HFFc6 (cell line): ENCODE measurements at places on chromosomes 7 and 10.

- DNase-seq: peak; percentile 12
Measured at GRCh38 chr7:2403718-2404648, 572 bp downstream of the CHST12 start.

DNA sequence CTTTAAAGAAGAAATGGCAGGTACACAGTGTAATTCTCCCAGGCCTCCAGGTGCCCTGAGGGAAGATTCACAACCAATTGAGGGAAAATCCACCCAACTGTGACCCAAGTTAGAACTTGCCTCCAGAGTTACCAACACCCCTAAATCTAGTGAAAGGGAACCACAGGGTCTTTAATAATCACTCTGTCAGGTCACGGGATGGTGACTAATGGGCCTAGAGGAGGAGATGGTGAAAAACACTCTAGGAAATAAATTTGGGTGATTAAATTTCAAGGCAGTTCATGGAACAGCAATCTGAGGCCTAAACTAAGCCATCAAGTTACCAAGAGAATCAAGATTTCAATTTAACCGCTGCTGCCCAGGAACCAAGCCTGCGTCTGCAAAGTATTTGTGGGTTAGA lies 26.7 kb upstream of the SLF2 start:
- DNase-seq: no peak

- peak; percentile 76 for DNase-seq
Measured at GRCh38 chr10:76576276-76576962, 1061.2 kb downstream of the KCNMA1 start.

GRCh38 chr7:114084472-114085312 lies 165.9 kb upstream of the PPP1R3A start:
- DNase-seq: no peak

DNA sequence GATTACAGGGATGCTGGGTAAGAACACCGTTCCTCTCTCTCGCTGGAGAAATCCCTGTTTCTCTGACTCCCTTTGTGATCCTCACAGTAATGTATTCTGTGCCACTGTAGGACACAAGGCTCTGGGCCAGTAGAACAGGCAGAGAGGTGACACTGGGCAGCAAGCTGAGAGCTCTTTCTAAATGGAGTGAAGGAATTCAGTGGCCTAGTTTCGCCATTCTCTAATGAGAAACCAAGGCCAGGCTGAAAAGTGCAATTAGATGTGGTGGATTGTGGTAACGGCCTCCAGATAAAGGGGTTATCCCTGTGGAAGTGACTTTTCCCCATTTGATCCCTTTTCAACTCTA lies 12.8 kb downstream of the KCTD7 start:
- DNase-seq: no peak

DNA sequence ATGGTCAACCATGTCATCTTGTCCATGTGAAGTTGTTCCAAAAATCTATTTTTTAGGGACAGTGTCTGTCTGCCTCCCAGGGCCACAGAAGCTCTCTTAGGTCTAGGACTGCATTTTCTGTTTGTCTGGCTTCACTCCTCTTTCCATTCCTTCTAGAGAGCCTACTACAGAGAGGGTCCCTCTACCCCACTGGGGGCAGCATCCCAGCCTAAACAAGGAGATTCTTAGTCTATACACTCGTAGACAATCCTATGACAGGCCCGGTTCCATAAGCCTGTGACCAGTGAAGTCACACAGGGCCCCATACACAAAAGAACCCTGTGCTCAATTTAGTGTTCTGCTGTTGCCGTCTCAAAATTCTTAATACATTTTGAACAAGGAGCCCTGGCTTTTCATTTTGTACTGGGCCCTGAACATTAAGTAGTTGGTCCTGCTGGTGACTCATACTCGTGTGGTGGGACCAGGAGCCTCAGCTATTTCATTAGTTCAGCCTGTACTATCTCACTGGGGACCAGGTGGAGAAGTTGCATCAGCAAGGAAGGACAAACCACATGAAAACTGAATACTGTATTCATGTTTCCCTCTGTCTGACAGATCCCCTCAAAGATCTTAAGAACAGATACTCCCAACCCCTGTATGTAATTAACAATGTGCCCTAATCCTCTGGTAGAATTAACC lies 23.5 kb upstream of the FAM180A start:
- peak; percentile 46 for DNase-seq

DNA sequence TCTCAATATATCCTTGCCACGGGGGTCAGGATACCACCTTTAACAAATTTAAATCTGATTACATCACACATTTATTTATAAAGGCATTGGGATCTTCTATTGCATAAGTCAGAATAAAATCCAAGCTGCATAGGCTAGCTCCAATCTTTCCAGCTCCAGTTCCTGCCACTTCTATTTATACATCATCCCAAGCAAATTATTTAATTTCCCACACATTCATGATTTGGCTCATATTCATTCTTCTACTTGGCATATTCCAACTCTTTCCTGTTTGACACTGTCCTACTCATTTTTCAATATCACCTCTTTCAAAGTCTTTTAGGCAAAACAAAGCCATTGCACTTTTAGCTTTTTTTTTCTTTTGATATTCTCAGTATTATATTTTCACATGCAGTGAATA lies 579.0 kb upstream of the FZD8 start:
- no peak for DNase-seq
